ENCODE measurements at places on chromosomes 4 and X.

GRCh38 chr4:152217896-152218295, 318.0 kb downstream of the FBXW7 start:
- no peak for DNase-seq

- no peak for DNase-seq
Observed at GRCh38 chrX:108348525-108348924, 89.7 kb downstream of the COL4A6 start.

- DNase-seq, result no peak
Observed at GRCh38 chr4:181488926-181489325, 754.3 kb upstream of the TENM3 start.

- no peak for DNase-seq
Observed at GRCh38 chr4:2846172-2846571, 2.5 kb downstream of the ADD1 start.

DNA sequence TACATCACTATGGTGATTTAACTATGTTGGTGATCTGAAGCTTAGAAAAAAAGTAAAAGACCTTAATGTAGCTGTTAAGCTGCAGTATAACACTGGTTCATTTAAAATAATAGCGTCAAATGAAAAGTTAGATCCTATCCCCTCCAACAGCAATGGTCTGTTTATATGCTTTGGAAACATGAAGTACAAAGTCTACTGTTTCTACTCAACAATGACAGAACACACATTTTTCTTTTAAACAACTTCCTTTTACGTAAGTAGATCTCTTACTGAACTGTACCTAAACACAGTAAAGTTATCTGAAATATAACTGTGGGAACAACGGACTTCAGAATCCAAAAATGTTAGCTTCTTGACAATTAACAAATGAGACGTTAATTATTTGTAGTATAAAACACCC, 35.3 kb downstream of the BOD1L1 start:
- DNase-seq, result no peak

DNA sequence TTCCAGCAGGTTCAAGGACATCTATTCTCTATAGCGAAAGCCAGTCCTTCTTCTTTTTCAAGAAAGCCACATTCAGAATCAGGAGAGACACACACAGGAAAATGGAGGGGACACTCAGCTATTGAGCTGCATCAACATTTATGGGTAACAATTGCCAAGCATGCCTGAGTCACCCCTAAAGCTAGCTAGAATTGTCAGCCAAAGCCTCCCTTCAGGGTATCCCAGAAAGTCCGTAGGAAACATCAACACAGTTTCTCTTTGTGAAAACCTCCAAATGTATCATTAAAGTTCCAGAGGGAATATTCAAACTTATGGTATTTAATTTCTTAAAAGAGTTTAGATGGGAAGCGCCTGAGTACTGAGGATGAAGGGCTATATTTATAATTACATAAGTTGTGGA, 331.1 kb upstream of the SLC7A11 start:
- DNase-seq, result no peak

DNA sequence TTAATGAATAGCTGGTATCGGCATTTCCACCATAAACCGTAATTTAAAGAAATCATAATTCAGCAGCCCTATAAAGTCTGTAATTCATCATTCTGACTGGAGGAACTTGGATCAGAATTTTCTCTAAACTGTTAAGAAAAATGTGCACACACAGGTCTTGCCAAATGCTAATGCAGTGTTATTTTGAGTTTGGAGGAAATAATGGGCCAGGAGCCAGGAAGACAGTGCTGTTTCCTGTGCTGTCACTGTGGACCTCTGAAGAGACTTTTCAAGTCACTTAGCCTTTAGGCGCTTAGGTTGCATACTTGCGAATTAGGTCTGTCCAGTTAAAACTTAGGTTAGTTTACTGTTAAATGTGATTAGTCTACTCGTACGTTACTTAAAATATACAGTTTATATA, 137.5 kb upstream of the ANXA3 start:
- DNase-seq, result no peak

GRCh38 chrX:73964579-73964978, 339.4 kb upstream of the ZCCHC13 start:
- no peak for DNase-seq

- DNase-seq, result no peak
Observed at GRCh38 chr4:13930155-13930554, 302.6 kb upstream of the BOD1L1 start.

DNA sequence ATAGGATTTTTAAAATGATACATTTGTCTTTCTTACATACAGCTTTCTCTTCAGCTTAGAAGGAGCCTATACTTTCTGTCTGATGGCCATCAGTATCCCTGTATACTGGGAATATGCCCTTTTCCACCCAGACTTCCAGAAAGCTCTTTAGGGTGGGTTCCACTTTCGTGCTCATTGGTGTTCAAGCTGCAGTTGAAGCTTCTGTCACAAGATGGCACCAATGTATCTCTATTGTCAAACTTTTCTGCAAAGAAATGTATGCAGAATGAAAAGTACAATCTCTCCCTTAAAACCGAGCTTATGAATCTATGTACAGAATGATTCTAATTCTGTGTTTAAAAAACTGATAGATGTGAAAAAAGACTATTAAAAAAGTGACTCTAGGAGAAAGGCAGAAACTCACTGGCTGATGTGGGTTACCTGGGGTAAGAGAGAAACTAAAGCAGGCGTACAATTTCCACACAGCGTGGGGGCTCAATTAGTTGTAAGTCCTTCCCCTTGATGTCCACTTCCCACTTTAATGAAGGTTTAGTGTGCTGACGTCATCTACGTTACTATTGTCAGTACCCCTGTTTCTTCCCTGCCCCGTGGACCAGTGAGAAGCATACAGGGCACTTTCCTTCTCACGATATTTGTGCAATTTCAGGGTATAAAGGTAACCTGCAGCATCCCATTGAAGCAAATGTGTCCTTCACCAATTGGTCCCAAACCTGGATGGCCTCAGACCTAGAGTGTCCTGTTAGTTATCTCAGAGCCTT, 57.3 kb upstream of the TCEAL2 start:
- peak; percentile 1 for DNase-seq

GRCh38 chrX:13468096-13468495, 101.3 kb upstream of the EGFL6 start:
- no peak for DNase-seq

GRCh38 chr4:84529169-84529751, 30.2 kb upstream of the NKX6-1 start:
- no peak for DNase-seq

- no peak for DNase-seq
Observed at GRCh38 chr4:127586922-127587571, 45.7 kb upstream of the INTU start.
